ENCODE measurements at places on chromosomes 16 and 17.

- no peak for DNase-seq
Observed at GRCh38 chr16:19831678-19832077, 53.0 kb downstream of the GPRC5B start.

DNA sequence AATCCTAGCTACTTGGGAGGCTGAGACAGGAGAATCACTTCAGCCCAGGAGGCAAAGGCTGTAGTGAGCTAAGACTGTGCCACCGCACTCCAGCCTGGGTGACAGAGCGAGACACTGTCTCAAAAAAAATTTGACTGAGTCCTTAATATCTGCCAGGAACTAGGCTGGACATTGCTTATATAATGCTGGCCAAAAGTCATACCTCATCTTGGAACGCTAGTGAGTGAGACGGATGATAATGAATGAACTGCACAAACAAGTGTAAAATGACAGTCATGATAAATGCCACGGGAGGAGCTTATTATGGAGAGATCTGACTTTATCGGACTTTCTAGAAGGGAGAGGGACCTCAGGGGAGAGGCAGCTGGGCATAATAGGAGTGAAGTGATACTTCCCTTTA lies 327.6 kb downstream of the SHISA9 start:
- no peak for DNase-seq

- DNase-seq, result no peak
Observed at GRCh38 chr17:43219001-43219400, 7.3 kb downstream of the TMEM106A start.

DNA sequence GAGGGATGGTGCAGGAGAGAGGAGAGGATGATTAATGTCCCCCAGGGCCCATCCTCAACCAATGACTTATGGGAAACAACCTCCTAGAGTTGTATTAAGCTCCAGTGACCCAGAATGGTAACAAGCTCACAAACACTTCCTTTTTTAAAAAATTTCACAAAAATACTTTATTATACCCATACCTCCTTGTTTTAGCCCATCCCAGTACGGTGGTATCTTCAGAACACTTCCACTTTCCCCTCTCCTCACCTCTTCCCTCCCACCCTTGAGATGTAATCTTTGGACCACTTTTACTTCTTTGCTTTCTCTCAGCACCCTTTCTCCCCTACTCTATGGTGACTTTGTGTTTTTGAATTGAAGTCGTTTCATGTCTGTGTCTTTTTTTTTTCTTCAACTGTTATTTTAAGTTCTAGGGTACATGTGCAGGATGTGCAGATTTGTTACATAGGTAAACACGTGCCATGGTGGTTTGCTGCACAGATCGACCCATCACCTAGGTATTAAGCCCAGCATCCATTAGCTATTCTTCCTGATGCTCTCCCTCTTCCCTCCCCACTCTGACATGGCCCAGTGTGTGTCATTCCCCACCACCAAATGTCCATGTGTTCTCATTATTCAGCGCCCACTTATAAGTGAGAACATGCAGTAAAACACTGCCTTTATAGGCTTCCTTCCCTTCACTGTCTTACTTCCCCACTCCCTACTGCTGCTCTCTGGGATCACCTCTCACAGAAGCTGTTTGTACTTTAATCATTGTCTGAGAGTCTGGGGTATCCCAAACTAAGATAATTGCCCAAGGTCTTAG lies 124.5 kb downstream of the PRKCB start:
- DNase-seq, result no peak

- no peak for DNase-seq
Observed at GRCh38 chr16:53654946-53655345, 48.7 kb downstream of the RPGRIP1L start.

DNA sequence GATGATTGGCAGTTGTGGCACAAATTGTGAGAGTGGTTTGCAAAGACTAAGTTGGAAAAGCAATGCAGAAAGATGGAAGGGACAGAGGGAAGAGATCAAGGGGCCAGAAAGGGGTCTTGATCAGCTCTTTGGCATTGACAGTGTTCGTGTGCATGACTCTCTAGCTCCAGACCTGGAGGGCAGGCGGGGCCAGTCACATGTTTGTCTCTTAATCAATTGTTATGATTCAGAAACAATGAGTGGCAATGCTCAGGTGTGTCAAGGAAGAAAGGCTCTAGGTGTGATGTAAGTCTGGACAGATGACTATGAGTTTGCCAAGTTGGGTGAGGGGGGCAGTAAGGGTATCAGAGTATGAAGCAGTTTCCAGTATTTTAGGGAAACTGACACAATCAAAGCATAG lies 32.1 kb downstream of the WSB1 start:
- no peak for DNase-seq

GRCh38 chr17:72150632-72151460 lies 30.0 kb downstream of the SOX9 start:
- no peak for DNase-seq

GRCh38 chr16:17367923-17368322 lies 102.8 kb downstream of the XYLT1 start:
- no peak for DNase-seq

DNA sequence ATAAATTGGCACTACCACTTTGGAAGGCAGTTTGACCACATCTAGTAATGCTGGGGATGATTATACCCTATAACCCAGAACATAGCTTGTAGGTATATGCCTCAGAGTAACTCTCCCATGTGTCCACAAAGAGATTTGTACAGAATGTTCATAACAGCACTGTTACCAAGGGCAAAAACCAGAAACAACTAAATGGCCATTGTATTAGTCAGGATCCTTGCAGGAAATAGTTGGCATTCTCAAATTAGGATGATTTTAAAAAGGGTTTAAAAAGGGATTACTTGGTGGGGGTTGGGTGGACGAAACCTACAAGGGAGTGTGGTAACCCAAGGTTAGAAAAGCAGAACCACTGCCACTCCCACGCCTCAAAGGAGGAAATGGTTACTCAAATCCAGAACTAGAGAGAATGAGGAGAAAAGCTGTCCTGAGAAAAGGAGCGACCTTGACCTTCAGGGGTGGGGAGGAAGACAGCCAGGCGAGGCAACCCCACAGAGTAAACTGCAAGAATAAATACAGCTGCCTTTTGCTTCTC lies 2.1 kb downstream of the CPPED1 start:
- DNase-seq, result no peak
